ENCODE measurements at places on chromosomes 2 and 18.

DNA sequence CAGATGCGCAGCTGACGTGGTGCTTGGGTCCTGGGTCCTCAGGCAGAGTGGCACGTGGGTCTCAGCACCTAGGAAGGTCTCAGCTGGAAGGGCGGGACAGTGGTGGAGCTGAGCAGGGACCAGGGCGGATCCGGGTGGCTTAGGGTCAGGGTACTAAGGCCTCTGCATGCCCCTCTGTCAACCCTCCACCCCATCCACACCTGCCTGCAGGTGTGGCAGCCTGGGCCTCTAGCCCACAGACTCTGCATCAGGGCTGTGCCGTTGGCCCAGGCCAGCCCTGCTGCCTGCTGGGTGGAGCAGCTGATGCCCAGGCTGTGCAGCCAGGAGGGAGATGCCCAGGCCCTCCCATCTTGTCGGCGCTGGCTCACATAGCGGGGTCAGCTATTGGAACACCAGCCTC lies 24.6 kb upstream of the OTOS start:
- DNase-seq = no peak

DNA sequence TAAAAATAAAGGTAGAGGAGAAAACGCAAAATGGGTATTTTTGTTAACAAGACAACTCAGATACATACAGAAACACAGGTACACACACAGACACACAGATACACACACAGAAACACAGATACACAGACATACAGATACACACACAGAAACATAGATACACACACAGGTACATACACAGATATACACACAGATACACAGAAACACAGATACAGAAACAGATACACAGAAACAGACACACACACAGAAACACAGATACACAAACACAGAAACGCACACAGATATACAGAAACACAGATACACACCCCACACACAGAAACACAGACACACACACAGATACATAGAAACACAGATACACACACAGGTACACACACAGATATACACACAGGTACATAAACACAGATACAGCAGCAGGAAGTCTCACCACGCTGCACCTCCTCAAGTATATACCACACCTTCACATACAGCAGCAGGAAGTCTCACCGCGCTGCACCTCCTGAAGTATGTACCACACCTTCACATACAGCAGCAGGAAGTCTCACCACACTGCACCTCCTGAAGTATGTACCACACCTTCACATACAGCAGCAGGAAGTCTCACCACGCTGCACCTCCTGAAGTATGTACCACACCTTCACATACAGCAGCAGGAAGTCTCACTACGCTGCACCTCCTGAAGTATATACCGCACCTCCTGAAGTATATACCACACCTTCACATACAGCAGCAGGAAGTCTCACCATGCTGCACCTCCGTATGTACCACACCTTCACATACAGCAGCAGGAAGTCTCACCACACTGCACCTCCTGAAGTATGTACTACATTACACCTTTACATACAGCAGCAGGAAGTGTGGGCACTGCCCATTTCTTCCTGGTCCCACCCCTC lies 250.5 kb downstream of the HDAC4 start:
- DNase-seq = no peak

GRCh38 chr2:98025481-98026037 lies 29.8 kb upstream of the TMEM131 start:
- no peak for DNase-seq

- no peak for DNase-seq
Observed at GRCh38 chr2:241620419-241620769, 16.6 kb downstream of the THAP4 start.

DNA sequence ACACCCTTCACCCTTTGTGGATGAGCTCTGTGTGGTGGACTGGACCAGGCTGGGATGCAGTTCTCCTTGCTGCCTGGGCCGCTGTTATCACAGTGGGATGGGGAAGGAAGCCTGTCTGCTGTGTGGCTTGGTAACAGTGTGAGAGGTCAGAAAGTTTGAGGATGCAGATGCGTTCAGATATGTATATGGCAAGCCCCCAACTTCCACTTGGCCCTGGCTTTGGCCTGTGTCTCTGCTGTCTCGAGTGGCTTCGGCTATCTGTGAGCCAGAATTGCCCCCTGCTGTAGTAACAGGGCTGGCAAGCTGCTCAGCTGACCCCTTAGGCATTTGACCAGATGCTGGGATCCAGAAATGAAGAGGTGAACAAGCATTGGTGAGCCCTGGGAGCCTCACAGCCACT lies 106.8 kb downstream of the WDSUB1 start:
- DNase-seq = no peak

DNA sequence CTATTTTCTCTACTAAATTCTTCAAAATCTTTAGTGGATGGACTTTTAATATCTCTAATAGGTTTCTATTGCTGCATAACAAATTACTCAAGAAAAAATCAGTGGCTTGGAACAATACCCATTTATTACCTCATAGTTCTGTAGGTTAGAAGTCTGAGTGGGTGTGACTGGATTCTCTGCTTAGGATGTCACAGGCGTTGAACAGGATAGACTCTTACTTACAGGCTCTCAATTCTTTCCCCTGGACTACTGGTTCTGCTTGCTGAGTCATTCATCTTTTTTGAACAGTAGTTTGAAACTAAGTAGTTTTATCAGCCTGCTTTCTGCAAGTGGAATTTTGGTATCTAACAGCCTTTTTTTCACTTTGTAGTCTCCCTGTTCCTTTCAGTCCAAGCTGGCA lies 265.4 kb downstream of the ZNF385B start:
- no peak for DNase-seq

- no peak for DNase-seq
Observed at GRCh38 chr2:25169073-25169470, 692 bp upstream of the POMC start.

DNA sequence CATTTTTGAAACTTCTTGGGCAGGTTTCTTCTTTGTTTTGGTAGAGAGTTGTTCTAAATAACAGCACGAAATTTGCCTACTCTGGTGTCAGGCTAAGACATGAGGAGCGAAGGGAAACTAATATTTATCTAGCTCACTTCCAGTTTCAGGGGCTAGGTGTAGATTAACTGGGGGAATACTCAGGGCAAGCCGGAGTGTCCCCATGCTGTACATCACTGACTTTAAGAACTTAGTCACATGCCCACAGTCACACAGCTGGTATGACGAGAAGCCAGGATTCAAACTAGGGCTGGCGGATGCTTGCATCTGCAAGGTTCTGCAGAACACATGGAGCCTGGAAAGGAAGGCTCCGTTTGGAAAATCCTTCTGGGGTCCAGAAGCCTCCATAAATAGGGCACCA lies 133.3 kb downstream of the ALPK2 start:
- no peak for DNase-seq

GRCh38 chr2:165874445-165875039 lies 79.0 kb downstream of the TTC21B start:
- no peak for DNase-seq

DNA sequence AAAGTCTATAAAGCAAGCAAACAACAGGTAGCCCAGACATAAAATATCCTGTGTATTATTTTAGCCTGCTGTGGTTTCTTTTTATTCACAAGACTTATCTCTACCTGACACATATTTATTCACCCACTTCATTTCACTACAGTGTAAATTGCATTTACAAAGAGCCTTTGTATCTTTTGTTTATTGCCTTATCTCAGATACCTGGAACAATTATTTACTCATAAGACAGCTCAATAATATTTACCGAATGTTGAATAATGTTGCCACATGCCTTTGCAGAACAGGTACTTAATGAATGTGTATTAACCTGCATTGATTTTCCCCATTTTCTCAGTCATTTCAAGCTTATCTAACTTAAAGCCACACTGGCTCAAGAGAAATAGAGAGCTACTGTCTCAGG lies 603.6 kb downstream of the FBXO15 start:
- DNase-seq = no peak

GRCh38 chr2:231360881-231361371 lies 34.6 kb upstream of the B3GNT7 start:
- DNase-seq = no peak

DNA sequence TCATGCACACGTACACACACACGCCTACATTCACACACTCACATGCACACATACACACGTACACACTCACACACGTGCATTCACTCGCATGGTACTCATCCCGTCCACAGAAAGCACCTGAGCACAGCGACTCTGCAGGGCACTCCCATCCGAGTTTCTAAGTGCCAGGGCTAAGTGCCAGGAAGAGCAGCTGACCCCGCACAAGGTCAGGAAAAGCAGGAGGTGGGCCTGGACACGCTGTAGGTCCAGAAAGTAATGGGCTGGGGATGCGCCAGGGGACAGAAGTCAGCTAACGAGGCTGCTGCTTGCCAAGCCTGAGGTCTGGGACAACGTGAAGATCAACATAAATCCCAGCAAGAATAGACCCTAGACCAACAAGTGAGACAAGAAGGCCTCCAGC lies 15.8 kb downstream of the ADI1 start:
- no peak for DNase-seq

DNA sequence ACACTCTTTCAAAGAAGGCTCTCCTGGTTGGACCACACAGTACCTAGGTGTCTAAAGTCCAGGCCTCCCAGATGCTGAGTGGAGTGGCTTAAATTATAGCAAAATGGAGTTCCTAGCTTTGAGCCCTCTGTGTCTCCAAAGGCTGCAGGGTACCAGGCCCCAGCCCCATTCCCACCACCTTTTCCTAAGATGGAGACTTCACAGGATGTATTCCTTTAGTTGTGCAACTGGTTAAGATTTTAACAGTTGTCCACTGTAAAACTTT lies 4.9 kb downstream of the SMAD7 start:
- DNase-seq = no peak

GRCh38 chr18:39571511-39571910 lies 2005.9 kb upstream of the CELF4 start:
- no peak for DNase-seq

- DNase-seq = no peak
Observed at GRCh38 chr2:44932564-44933392, 8.7 kb upstream of the SIX3 start.

DNA sequence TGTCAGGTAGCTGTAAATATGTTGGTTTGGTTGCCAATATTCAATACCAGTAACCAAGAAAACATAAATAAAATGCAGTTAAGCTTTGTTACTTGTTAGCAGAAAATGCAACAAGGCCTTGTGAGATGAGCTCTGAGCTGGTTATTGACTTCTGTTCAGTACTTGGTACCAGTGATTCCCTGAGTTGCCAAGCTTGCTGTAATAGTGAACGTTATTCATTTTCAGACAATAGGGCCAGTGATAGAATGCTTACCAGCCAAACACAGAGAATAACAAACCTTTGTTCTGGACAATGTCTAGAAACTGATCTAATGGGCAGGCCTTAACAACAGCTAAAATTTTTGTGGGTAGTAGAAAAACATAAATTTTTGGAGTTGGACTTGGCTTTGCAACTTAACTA lies 29.5 kb downstream of the RASGRP3 start:
- no peak for DNase-seq

DNA sequence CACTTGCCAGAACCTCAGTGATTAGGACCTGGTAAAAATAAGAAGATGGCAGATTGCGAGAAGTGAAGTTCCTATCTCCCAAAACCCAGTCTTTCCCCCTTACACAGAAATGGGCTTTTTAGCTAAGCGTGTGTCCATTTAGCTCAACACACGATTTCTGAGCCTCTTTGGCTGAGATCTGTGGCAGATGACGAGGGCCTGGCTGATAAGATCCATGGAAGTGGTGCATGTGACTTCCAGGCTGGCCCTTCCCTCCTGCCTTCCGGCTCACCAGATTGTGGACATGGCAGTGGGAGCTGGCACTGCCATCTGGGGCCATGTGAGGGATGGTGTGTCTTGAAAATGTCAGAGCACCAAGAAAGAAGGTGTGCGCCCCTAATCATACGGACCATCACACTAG lies 41.0 kb upstream of the ZFP36L2 start:
- DNase-seq = no peak

- DNase-seq = no peak
Observed at GRCh38 chr2:26527726-26528585, 50.0 kb upstream of the OTOF start.

DNA sequence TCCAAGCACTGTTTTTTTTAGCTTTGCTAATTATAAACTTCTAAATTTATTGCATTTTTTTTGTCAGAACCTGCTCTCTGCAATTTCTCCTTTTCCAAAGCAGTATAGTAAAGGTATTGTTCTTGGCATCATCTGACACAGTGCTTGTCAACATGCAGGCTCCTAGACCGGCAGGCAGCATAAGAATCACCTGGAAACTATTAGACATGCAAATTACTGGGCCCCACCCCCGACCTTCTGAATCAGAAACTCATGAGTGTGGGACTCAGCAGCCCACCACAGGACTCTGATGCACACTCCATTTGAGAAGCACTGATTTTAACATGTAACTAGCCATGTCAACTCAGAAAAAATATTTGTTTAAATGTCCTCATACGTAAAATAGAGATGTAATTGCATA lies 551.1 kb upstream of the CELF4 start:
- DNase-seq = no peak

- no peak for DNase-seq
Observed at GRCh38 chr2:40300391-40300790, 151.5 kb downstream of the SLC8A1 start.

DNA sequence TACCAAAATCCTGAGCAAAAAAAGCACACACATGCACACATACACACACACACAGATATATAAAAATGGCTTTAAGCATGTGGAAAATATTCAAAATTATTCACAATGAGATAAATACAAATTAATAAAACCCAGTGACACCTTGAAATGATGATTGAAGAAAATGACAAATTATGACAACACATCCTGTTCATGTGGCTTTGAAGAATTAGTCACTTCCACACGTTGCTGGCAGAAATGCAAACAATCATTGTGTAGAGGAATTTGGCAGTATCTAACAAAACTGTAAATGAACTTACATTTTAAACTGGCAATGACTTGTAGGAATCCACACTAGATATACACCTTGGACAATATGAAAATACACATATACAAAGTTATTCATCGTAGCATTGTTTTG lies 95.8 kb upstream of the RGPD4 start:
- no peak for DNase-seq

DNA sequence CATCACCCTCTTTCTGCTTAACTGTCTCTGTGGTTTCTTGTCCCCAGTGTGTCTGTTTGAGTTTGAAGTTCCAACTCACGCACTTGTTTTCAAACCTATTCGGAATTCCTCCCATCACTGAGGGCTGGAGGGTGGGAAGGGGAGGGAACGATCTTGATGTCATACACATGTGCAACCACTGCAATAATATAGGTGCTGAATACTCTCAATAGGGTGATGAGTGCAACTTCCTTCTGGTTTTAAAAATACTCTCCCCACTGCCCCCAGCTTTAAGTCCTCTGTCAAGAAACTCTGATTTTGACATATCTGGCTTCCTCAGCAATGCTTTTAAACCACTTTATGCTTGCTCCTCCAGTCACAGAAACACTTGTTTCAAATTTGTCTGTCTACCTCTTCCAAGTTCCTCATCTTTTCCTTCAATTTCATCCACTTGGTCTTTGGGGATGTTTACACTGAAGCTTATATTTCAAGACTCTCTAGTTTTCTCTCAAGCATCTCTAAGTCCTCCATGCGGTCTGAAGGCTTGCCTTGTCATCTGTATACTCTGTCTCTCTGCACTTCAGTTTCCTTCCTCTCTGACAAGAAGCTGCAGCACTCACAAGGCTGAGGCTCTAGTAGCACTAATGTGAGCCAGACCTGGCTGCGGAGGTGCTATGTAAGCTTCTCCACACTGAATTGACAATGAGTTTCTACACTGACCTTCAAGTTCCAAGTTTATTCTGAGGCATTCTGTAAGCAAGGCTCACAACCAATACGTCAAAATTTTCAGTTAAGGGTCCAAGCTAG lies 422.3 kb downstream of the ZEB2 start:
- no peak for DNase-seq

GRCh38 chr18:8208716-8209115 lies 400.5 kb upstream of the RAB12 start:
- DNase-seq = no peak

Data from T-helper 17 cell (primary cell).